ENCODE measurements at places on chromosomes 6 and 20.

DNA sequence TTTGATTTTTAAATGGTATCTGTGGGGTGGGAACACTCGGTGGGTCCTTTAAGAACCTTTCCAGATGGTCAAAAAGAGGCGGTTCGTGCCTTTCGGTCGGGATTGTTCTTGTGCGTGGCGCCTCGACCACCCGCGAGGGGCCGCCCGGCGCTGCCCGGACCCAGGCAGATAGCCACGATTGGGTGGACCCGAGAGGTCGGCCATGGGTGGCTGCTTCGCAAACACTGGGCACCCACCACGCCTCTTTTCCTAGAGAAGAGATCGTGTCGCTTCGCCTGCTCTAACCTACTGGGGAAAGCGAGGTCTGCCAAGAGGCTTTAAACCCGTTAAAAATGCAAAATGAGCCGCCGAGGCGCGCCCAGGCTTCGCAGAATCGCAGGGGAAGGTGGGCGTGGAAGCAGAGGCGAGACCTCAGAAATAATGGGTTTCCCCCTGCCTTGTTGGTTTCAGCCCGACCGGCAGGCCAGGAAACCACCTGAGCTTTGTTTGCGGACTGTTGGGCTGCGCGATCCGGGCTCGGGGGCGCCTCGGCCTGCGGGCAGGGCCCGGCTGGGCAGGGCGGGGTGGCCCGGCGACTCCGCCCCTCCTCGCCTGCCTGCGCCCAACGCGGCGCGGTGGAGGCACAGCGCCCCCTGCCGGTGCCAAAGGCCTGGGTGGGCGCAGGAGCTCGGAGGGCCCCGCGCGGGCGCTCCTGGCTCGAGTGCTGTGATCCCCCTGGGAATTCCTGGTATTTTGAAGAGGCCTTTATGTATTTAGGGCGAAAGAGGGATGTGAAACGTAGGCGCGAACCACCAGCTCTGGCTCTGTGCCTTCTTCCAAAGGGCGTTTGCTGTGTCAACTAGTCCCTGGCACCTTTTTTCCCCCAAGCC is 1.6 kb downstream of the MARCKS start:
- peak; percentile 25 for DNase-seq

- DNase-seq, result no peak
Measured at GRCh38 chr6:91161246-91161645, 574.4 kb upstream of the MAP3K7 start.

GRCh38 chr20:37519508-37520418 is 1.3 kb upstream of the NNAT start:
- no peak for DNase-seq

DNA sequence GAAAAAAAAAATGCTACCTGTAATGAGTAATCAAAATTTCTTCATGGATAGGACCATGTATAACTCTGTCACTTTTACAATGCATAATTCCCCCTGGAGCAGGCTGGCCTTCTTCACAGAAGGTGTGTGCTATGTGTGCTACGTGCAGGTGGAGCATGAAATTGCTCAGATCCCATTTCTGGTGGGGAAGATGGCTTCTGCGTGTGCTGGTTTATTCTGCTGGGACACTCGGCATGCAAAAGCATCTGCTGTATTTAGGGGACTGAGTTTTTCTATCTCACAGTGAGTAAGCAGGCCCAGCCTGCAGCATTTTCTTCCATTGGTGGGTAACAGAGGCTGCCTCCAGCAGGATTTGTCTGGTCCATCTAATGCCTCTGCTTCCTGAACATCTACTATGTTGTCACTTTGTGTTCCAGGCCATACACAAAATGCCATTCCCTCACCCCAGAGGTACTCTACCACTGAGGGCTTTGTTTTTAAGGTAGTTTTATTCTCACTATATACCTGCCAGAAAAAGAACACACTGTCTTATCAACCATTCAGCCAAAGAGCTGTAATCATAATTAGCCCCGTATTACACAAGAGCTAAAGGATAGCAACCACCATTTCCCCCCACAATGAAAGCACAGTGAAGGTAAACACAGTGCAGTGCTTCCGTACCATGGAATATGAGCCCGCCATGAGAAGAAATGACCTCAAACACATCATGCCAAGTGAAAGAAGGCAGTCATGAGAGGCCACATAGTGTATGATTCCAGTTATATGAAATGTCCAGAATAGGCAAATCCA is 62.4 kb downstream of the SYNDIG1 start:
- DNase-seq, result no peak

DNA sequence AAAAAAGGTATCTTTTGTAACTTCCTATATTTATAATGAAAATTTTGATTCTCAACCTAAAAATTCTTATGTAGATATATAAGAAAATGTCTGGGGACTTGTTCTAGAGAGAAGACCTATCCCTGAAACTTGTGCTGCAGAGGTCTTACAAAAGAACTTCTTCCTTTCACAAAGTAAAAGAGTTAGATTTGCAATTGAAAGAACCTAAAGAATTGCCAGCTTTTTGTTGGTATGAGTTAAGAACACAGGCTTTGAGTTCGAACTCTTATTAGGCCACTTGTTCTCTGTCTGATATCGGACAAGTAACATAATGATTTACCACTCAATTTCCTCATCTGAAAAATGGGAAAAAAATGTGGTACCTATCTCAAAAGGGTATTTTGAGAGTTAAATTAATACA is 162.0 kb upstream of the LAMA2 start:
- DNase-seq, result no peak

GRCh38 chr6:13865141-13865540 is 50.8 kb upstream of the MCUR1 start:
- DNase-seq, result no peak

DNA sequence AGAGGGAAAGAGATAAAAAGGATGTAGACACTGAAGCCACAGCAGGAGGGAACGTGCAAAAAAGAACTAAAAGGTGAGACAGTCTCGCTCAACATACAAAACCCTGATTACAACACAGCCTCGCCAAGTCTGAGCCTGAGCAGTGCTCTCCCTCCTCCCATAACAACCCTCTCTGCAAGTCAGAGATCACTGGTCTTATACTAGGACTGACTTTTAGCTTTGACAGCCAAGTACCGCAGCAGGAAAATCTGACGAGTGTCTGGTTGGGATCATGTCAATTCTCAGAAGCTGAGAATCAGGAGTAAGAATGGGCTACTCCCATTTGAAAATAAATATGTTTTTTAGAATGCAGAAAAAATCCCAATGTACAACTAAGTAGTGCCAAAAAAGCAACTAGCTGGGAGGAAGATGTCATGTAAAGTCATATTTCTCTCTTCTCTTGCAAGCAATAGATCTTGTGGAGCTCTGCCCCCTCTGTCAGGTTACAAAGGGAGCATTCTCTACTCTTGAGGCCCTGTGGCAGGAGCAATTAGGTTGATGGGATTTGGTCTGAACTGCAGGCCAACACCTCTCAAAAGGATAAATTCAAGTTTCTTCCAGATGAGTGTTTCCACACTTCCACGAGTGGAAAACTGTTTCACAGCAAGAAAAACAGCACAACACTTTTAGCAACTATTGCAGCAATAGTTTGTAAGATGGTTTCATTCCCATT is 118.9 kb upstream of the COL21A1 start:
- DNase-seq, result no peak

GRCh38 chr20:57654363-57654997 is 34.3 kb upstream of the ZBP1 start:
- peak; percentile 13 for DNase-seq

GRCh38 chr6:134951494-134952263 is 1.8 kb upstream of the ALDH8A1 start:
- no peak for DNase-seq

DNA sequence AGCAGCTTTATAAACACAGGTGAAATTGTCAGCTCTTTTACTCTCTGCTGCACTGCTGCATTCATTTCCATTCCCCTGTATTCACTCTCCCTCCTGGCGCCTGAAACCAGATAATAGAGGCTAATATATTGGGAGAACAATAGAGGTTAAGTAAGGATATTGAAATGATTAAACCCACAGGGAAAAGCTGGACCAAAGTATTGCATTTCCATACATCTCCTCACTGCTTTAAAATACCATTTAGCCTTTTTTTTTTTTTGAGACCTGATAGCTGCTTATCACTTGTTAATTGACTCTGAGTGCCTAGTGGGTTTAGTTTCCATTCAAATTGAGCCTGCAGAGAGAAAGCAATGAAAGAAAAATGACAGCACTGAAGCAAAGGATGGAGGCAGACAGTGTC is 540.5 kb upstream of the IMPG1 start:
- DNase-seq, result no peak

DNA sequence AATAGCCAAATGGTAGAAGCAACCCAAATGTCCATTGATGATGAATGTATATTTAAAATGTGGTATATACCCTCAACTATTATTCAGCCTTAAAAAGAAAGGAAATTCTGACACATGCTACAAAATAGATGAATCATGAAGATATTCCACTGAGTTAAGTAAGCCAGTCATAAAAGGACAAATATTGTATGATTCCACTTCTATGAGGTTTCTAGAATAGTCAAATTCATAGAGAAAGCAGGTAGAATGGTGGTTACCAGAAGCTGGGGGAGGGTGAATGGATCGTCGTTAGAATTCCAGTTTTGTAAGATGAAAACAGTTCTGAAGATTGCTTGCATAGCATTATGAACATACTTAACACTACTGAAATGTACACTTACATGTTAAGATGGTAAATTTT is 214.3 kb upstream of the MYLIP start:
- DNase-seq, result no peak

DNA sequence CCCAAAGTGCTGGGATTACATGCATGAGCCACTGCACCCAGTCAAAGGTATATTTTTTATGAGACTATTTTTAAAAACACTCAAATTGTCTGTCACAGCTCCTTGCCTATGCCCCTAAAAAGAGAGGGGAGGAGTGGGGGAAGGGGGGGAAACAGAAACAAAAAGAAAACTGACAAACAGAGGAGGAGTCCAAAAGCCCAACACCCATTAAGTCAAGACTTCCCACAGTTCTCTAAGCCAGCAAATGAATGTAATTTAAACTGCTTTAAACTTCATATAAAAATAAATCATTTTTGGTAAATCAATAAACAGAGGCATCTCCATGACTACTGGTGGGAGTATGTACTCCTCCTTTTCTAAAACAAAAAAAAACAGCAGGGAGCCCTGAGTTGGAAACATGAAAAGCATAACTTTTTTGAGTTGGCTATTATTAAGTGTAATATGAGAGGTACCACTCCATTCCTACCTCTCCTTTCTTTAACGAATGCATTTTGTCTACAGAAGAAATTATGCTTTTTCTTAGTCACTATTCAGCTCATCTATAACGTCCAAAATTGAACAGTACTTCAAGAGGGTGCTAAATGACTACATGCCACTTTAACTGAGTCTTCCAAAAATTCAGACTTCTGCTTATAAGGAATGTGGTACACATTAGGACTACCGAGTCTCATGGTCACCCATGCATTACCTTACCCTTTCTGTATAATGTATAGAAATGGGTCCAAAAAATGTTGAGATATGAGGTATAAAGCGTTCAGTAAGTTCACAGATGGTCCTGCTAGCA is 119.0 kb upstream of the PRSS16 start:
- no peak for DNase-seq

- no peak for DNase-seq
Measured at GRCh38 chr6:40573221-40573620, 13.9 kb downstream of the LRFN2 start.

DNA sequence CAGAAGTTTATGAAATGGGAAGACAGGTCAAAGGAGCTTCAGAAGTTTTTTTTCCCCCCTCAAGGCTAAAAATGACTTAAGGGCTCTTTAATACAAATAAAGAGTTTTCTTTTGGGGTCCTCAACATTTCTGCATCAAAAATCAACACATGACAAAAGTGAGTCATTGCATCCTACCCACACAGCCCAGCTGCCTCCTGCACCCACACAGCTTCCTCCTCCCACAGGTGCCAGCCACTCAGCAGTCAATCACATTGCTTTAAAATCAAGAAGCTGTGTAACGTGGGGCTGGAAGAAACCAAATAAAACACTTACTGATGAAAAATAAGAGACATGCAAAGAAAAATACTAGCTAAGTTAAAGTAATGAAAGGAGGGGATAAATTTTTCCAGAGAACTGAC is 68.5 kb downstream of the MAP3K5 start:
- DNase-seq, result peak; percentile 10

- DNase-seq, result no peak
Measured at GRCh38 chr6:52392944-52393343, 27.2 kb upstream of the EFHC1 start.

- DNase-seq, result no peak
Measured at GRCh38 chr20:49433333-49433732, 49.1 kb downstream of the KCNB1 start.

GRCh38 chr6:21200134-21200870 is 393.2 kb upstream of the SOX4 start:
- DNase-seq, result no peak

GRCh38 chr6:2715737-2716136 is 35.0 kb downstream of the MYLK4 start:
- DNase-seq, result no peak

DNA sequence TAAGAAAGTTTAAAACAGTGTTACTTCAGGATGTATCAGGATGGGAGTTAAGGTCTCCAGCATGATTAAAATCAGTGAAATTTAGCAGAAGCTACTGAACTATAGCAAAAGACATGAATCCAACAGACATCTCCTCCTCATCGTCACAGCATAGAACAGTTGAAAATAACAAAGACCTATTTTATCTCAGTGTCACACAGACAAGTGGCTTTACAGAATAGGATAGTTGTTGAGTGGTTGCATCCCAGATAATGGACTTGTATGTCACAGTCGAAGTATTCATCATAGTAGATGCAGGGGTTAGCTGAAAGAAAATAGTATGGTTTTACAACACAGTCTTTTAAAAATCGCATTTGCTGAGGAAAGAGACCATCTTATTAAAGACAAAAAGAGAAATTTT is 31.2 kb downstream of the CRISP1 start:
- no peak for DNase-seq

- DNase-seq, result no peak
Measured at GRCh38 chr6:133841176-133841575, 47.7 kb upstream of the TCF21 start.

GRCh38 chr20:38430679-38431325 is 4.3 kb downstream of the SNHG17 start:
- DNase-seq, result no peak

DNA sequence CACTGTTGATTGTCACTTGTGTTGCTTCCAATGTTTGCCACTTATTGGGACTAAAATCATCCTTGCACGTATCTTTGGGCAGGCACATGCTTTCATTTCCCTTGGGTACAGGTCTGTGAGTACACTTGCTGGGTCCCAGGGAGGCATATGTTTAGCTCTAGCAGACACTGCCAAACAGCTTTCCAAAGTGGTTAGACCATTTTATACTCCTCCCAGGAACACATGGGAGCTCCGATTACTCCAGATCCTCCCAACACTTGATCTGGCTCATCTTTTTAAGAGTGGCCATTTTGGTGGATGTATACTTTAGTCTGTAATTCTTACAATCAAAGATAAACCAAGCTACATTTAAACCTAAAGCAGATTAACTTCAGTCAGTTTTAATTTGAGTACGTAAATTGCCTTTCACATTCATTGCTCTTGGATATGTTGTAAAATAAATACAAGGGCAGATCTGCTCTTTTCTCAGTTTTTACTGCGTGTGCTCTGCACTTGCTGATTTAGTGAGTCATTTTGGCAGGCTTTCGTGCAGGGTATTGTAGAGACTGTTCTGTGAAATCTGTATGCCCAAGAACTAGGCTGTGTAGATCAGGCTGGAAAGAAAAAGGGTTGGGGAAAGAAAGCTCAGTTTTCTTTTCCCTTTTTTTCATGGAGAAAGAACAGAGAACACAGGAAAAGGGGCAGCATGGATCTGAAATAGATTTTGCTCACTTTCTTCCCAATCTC is 19.5 kb downstream of the SLC22A1 start:
- DNase-seq, result no peak

All from stimulated activated CD4-positive, alpha-beta T cell treated with anti-CD3 and anti-CD28 coated beads, TNF-alpha, amount 100 ng/mL, for 1 hour (primary cell).